ENCODE measurements at places on chromosomes 2 and 18.
A peak's percentile ranks its signal among the peaks of the same experiment; 100 is the strongest.

DNA sequence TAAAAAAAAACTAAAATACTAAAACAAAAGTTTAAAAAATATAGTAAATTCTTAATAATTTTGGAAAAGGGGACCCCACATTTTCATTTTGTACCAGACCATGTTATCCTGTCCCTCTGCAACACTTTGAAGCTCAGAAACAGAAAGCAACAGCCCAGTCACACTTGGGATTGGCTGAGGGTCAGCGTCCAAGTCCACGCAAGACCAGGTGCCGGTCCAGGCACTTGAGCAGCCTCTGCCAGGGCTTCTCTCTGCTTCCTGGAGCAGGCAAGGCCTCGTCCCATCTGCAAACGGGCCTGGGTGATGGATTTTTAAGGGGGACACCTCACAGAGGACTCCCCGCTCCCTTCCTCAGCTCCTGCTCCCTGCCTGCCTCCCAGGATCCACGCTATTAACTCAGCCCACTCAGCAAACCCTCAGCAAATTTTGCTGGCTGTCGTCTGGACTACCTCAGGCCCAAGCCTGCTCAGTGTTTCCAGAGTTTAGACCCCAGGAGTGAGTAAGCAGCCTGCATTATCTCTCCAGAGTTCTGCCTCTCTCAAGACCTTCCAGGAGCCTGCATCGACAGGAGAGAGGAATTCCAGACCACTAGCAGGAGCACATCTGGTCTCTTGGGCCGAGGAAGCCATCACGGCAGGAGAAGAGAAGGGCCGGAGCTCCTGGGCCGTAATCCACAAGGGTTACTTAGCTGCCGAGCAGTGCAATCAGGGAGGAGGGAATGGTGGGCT lies 88.7 kb upstream of the STPG4 start:
- H3K27me3 ChIP-seq: no peaks in the 10 kb centered on the region
- no peaks in the 10 kb centered on the region for H3K36me3 ChIP-seq
- H3K4me1 ChIP-seq: no peaks in the 10 kb centered on the region

DNA sequence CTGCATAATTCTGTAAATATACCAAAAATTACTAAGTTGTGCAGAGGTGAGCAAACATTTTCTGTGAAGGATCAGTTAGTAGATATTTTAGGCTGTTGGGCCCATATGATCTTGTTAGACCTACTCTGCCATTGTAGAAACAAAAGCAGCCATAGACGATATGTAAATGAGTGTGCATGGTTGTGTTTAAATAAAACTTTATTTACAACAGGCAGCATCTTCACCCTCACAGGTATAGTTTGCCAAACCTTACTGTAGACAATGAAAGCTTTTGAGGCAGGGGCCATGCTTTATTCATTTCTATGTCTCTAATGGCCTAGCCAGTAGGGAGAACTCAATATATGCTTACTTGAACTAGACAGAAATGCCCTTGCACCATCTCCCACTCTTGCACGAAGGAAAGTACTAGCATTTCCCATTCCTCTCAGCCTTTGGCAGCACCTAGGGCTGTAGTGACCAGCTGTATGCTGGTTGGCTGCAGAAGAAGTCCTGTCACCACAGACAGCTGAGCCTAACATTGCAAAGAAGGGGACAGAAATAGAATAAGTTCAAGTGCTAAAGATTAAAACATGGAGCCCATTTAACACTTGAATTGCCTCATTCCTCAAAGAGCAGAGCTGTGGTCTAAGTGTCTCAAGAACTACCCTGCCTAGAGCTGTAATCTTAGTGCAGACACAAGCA lies 305.1 kb upstream of the MGAT5 start:
- H3K4me1 ChIP-seq: peaks cover 37% of the 10 kb centered on the region
- no peak overlapping the region for H3K4me3 ChIP-seq
- H3K36me3 ChIP-seq: no peaks in the 10 kb centered on the region

DNA sequence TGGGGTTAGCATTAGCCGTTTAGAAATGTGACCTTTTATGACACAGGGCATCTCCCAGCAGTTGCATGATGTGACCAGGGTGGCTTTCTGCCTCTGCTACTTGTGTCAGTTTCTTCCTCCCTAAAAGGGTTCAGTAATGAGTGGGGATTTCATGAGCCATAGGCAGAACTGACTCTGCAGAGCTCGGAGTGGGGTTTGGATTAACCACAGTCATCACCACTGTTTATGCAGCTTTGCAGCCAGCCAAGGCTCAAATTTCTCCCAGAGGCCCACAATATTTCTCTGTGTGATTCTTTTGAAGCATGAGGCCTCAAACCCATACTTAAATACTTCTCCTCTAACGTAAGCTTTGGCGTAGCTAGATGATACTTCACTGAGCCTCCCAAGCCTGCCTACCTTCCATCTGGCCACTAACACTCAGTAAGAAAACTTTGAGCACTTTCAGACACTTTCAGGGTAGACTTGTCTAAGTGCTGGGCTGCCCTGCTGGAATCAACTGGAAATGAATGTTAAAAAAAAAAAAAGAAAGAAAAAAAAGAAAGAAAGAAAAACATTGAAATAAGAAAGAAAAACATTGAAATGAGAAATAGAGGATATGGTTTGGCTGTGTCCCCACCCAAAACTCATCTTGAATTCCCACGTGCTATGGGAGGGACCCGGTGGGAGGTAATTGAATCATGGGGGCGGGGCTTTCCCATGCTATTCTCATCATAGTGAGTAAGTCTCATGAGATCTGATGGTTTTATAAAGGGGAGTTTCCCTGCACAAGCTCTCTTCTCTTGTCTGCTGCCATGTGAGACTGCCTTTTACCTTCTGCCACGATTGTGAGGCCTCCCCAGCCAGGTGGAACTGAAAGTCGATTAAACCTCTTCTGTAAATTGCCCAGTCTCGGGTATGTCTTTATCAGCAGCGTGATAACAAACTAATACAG lies 11.5 kb upstream of the LAPTM4A start:
- no peak overlapping the region for H3K4me3 ChIP-seq
- H3K27me3 ChIP-seq: no peaks in the 10 kb centered on the region
- H3K36me3 ChIP-seq: no peaks in the 10 kb centered on the region
- DNase-seq: no peak
- peak overlapping the region; percentile 45 for H3K27ac ChIP-seq

GRCh38 chr2:215531284-215531683 lies 95.4 kb upstream of the FN1 start:
- peaks cover 13% of the 10 kb centered on the region for H3K4me1 ChIP-seq
- H3K27ac ChIP-seq: peak overlapping the region; percentile 47
- no peaks in the 10 kb centered on the region for H3K36me3 ChIP-seq
- DNase-seq: no peak
- no peaks in the 10 kb centered on the region for H3K27me3 ChIP-seq
- H3K4me3 ChIP-seq: no peak overlapping the region

- peaks cover 8% of the 10 kb centered on the region for H3K27me3 ChIP-seq
- DNase-seq: no peak
- H3K27ac ChIP-seq: no peak overlapping the region
- no peaks in the 10 kb centered on the region for H3K36me3 ChIP-seq
Measured at GRCh38 chr2:216389570-216389969, 17.3 kb upstream of the MARCHF4 start.

DNA sequence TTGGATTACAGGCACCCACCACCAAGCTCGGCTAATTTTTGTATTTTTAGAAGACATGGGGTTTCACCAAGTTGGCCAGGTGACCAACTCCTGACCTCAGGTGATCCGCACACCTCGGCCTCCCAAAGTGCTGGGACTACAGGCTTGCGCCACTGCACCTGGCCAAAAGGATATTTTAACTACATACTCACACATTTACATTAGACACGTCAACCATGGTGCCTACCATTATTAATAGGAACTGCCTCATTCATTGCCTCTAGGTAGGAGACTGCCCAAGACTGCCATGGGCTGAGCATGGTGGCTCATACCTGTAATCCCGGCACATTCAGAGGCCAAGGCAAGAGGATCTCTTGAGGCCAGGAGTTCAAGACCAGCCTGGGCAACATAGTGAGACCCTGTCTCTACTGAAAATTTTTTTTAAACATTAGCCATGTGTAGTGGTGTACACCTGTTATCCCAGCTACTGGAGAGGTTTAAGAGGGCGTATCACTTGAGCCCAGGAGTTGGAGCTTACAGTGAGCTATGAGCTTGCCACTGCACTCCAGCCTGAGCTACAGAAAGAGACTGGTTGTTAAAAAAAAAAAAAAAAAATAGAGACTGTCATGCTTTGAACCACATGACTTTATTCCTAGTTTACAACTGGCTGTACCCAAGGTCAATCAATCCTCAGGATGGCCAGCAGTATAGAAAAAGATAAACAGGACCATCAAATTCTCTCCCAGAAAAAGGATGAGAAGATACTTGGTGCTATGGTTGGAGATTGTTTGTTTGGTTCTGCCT lies 31.1 kb upstream of the EPC2 start:
- H3K4me3 ChIP-seq: no peak overlapping the region
- no peaks in the 10 kb centered on the region for H3K36me3 ChIP-seq
- peaks cover 29% of the 10 kb centered on the region for H3K4me1 ChIP-seq
- no peak for DNase-seq
- H3K27ac ChIP-seq: peak overlapping the region; percentile 69

GRCh38 chr2:44741507-44741906 lies 200.0 kb upstream of the SIX3 start:
- peaks cover 28% of the 10 kb centered on the region for H3K4me1 ChIP-seq
- no peak for DNase-seq
- no peaks in the 10 kb centered on the region for H3K36me3 ChIP-seq
- no peak overlapping the region for H3K27ac ChIP-seq
- no peaks in the 10 kb centered on the region for H3K27me3 ChIP-seq

- H3K4me3 ChIP-seq: no peak overlapping the region
- no peak overlapping the region for H3K27ac ChIP-seq
- no peaks in the 10 kb centered on the region for H3K4me1 ChIP-seq
- H3K36me3 ChIP-seq: no peaks in the 10 kb centered on the region
- no peak for DNase-seq
- no peaks in the 10 kb centered on the region for H3K27me3 ChIP-seq
Measured at GRCh38 chr2:143686585-143687164, 557.5 kb downstream of the ARHGAP15 start.
